ENCODE measurements at places on chromosomes 12 and 14. TPM values are rescaled to one million over a fixed set of nuclear protein-coding genes. Genes with fewer than 3 reads are reported as not detected.
A peak's percentile ranks its signal among the peaks of the same experiment; 100 is the strongest.

Gene HPD
- 1.8 TPM for total RNA-seq

Gene ATG101
- 28.7 TPM for total RNA-seq

Gene C14orf39
- not detected for total RNA-seq

Gene ITGB7
- total RNA-seq: 2.1 TPM

Gene EPYC
- total RNA-seq: not detected

Gene NXPH4
- 2.1 TPM for total RNA-seq

- DNase-seq: no peak
Measured at GRCh38 chr14:21036751-21037150, 2.1 kb upstream of the RNASE13 start.

- peak; percentile 35 for DNase-seq
Measured at GRCh38 chr12:65496617-65497016, 218.1 kb downstream of the MSRB3 start.

DNA sequence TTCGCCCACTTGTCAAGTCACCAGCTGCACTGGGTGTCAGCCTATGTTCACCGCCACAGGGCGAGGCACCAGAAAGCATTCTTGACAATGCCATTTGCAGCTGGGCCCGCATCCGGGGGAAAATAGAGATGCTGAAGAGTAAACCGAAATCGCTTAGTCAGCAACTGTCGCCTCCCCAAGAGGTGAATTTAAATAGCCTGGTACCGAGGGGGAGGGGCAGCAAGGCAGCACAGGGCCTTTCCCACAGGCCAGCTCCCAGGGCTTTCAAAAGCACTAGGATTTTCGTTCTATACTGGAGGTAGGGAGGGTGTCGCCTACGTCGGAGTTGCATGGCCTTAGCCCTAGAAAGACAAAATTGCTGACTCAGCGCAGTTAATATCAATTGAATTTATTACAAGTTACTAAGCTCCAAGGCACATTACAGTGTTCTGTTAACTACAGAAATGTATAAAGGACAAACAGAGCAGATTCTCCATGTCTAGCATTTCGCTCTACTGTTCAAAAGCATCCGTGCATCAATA, 4.3 kb downstream of the IRF2BPL start:
- DNase-seq: no peak

GRCh38 chr12:20629414-20630156, 65.5 kb upstream of the SLCO1C1 start:
- DNase-seq: peak; percentile 47

- DNase-seq: no peak
Measured at GRCh38 chr12:56118688-56119357, 757 bp downstream of the ZC3H10 start.

DNA sequence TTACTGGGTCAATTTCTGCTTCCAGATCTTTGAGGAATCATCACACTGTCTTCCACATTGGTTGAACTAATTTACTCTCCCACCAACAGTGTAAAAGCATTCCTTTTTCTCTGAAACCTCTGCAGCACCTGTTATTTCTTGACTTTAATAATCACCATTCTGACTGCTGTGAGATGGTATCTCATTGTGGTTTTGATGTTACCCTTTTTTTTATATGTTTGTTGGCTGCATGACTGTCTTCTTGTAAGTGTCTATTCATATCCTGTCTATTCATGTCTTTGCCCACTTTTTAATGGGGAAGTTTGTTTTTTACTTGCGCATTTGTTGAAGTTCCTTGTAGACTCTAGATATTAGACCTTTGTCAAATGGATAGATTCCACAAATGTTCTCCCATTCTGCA, 324.9 kb downstream of the NAV3 start:
- no peak for DNase-seq

GRCh38 chr12:25574761-25575160, 21.7 kb upstream of the LMNTD1 start:
- no peak for DNase-seq

DNA sequence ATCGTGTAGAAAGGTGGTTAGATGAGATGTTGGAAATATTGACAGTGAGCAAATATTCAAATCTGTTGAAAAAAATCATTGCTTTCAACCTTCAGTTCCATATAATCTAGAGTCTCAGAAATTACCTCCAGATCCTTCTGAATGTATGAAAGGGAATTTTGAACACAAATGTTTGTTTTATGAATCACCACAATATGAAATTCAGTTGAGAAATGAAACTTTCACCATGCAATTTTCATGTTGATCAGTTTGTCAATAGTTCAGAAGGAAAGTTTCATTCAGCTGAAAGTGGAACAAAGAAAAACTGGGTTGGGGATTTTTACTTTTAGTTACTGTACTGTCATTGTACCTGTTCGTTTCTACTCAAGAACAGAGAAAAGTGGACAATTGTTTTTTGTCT, 953.6 kb downstream of the SLC6A15 start:
- DNase-seq: no peak

GRCh38 chr12:81161680-81162079, 83.8 kb downstream of the ACSS3 start:
- DNase-seq: no peak

- no peak for DNase-seq
Measured at GRCh38 chr12:61915420-61915819, 344.8 kb upstream of the USP15 start.

DNA sequence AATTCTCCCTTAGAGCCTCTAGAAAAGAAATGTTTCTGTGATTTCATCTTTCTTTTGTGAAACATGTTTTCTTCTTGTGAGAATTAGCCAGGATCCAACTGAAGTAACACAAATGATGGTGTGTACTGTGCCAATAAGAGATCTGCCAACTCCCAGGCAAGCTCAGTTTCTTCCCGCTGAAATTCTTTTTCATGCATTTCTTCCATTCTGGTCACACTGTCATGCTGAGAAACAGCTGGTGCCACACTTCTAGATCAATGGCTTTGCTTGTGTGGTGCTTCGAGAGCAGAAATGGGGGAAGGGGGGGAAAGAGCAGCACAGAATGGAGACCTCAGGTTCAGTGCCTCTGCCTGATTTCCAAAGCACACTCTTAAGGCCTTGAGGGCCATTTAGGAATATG, 41.4 kb upstream of the FGF6 start:
- DNase-seq: no peak

DNA sequence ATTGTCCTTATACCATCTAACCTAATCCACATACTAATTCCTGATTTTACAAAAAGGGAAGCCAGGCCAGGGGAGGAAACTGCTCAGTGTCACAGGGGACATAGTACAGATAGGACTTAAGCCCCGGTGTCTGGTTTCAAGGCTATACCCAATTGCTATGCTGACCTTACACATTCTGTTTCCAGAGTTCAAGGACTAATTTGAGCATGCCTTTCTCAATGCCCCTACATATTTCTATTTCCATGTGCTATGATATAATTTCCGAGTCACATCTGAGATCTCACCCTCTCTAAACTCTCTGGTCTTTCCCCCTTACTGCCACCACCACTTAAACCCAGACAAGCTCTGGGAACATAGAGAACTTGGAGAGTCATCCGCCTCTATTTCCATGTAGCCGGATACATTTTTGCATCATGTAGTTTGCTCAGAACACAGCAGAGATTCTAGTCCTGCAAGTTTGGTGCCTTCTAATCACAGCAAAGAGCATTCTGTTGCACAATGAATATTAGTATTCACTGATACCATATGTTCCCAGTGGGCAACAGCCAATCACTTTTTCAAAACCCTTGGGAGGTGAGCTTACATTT, 34.2 kb downstream of the PPM1H start:
- DNase-seq: no peak

GRCh38 chr12:12804432-12804886, 8.7 kb upstream of the DDX47 start:
- no peak for DNase-seq

DNA sequence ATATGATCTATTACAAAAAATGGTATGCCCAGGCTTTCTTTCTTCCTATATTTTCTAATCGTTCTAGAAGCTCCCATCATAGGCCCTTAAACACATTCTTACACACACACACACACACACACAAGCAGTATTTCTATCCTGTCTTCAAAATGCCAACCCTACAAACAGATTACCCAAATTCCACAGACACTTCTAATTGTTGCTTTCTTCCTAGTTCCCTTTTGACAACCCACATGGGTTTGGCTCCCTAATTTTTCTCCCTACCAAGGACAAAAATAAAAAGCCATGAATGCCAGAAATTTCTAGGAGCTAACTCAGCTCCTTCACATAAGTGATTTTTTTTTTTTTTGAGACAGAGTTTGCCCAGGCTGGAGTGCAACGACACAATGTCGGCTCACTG, 60.3 kb upstream of the NTF3 start:
- DNase-seq: no peak

DNA sequence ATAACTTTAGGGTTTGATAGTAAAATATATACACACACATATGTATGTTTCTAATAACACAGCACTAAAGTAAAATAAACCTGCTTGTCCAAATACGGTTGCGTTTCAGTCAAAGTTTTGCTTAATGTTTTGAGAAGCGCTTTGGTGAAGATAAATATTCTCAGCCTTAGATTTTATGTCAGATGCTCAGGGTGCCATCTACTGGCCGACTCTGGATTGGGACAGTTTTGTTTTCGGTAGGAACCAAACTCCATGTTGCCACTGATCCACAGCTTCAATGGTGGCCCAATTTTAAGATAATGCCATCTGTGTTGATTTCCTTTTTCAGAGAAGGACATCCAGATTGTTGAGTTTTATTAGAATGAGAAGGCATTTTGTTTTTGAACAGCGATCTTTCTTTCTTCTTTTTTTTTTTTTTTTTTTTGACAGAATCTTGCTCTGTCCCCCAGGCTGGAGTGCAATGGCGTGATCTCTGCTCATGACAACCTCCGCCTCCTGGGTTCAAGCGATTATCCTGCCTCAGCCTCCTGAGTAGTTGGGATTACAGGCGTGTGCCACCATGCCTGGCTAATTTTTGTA, 43.1 kb downstream of the LLPH start:
- DNase-seq: peak; percentile 55

- no peak for DNase-seq
Measured at GRCh38 chr14:50082784-50083466, 33.4 kb downstream of the VCPKMT start.

- DNase-seq: peak; percentile 64
Measured at GRCh38 chr14:105944632-105945610, 418.5 kb downstream of the TMEM121 start.

GRCh38 chr14:94045563-94046345, 19.6 kb downstream of the OTUB2 start:
- no peak for DNase-seq

DNA sequence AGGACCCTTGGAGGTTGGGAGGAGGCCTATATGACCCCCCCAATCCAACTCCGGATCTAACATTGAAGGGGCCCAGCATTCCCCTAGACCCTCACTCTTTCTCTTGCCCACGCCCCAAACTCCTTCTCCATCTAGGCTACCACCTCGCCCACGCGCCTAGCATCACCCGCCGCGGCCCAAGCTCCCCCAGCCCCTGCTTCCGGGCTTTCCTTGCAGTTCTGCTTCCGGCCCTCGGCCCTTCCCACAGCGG, 445 bp downstream of the CERS5 start:
- peak; percentile 65 for DNase-seq

GRCh38 chr12:109473006-109473405, 4.1 kb downstream of the KCTD10 start:
- no peak for DNase-seq

DNA sequence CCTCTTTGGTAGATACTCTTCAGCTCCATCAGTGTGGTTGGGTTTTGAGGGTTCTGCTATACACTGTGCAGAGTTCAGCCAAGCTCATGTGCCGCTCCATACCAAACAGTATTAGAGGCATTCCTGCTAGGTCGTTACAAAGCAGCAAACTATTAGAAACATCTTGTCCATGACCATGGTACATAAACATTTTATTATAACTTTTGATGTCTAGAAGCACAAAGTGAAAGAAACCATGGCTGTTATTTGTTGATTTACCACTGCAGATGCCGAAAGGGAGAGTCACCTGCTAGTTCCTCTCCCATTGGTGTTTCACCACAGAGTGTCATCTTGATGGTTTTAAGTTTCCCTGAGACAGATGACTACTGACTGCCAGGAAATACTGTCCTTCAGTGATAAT, 242.0 kb downstream of the ADAMTS20 start:
- DNase-seq: no peak

DNA sequence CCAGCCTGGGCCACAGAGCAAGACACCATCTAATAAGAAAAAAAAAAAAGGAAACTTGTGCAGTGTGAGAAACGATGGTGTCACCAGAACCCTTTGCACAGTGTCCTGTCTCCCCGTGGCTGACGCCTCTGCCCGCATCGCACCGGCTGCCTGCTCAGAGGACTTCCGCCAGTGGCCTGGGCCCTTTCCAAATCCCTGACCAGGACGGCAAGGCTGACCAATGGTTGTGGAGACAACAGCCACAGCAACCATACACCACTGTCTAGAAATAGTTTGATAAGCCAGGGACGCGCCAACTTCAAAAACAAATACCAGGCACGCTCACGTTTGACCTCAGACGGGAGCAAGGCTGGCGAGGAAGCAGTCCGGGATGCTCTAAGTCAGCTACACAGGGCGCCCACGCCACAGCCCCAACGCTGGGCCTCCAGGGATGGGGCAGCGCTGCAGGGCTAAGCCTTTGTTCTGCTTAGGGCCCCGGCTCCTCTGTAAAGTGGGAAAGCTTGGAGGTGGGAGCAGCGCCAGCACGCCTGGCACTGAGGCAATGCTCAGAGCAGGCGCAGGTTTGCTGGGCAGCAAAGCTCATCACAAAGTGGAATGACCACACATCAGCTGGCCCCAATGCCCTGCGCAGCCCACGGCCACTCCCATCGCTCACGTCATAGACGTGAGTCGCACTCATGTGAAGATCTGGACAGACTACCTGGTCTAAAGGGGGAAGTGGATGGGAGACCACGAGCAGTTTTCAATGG, 12.5 kb downstream of the PGAM5 start:
- peak; percentile 67 for DNase-seq

DNA sequence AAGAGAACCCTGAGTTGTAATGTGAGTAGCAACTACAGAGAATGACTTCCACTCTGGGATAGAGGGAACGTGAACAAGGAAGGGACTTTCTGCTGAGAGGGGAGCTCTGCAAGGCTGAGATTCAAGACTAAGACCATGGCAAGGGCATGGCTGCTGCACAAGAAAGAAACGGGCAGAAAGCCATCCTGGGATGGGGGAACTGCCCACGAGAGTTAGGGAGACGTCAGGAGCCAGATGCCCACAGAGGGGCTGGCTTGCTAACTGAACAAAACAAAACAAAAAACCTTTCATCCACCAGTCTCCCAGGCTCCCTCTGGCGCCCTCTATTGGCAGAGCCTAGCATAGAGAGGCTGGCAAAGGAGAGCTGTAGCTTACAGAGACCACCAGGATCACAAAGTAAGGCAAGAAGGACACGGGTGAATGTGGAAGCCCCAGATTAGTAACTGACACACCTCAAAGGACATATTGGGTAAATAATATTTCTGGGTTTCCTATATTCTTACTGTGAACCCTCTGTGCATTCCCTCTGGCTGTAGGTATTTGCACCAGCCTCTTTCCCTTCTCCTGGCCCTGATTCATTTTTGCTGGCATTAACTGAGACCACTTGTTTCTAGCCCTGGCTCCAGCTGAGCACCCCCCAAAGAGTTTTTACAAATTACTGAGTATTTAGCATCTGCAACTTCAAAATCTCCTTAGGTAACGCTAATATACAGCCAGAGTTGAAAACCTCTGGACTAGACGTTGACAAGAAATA, 338.3 kb downstream of the EMP1 start:
- DNase-seq: peak; percentile 64

DNA sequence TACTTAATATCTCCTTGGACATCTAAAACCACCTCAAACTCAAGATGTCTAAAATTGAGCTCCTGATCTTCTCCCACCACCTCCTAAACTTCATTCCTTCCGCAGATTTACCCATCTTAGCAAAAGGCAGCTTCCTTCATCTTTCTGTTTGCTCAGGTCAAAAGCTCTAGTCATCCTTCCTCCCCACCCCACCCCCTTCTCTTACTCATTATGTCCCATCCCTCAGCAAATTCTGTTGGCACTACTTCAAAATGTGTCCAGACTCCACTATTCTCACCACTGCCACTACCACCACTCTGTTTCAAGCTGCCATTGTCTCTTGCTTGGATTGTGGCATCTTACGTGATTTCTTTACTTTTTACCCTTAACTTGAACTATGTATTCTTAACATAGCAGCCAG, 59.2 kb upstream of the ZDHHC17 start:
- DNase-seq: no peak

Data from left cardiac atrium (tissue), 4 donors.